CD4-positive, alpha-beta T cell treated with Interleukin-2 at 100 ng/mL for 4 hours (primary cell): ENCODE measurements at places on chromosomes 11 and 22.

DNA sequence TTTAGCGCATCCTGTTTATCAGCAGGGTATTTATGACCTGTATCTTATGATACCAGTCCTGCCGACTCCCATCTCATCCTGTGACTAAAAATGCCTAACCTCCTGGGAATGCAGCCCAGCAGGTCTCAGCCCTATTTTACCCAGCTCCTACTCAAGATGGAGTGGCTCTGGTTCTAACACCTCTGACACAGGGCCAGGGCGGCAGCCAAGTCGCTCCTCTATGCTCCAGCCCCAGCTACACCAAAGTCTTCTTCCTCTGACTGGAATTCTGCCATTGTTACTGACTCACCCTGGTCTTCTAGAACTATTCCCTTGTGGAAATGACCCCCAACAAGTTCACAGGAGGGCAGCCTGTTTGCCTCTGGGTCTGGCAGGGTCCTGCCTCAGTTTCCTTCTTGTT lies 7.9 kb upstream of the C1QTNF6 start:
- DNase-seq, result no peak

DNA sequence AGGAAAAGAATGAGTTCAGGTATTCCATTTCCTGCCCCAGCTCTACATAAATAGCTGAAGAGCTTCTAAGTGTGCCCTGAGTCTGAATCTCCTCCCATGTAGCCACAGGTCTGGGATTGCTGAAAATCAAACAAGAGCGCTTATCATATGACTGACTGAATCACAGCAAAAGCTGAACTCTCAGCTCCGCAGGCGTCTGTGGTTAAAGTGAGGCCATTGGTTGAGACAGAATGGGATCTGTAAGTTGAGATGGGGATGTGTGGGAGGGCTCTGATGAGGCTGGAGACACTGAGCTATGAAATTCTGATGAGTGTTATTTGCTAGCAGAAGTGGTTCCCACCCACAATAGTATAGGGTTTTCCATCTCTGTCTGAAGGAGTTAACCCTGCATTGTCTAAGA lies 637.0 kb downstream of the OPCML start:
- DNase-seq, result no peak

DNA sequence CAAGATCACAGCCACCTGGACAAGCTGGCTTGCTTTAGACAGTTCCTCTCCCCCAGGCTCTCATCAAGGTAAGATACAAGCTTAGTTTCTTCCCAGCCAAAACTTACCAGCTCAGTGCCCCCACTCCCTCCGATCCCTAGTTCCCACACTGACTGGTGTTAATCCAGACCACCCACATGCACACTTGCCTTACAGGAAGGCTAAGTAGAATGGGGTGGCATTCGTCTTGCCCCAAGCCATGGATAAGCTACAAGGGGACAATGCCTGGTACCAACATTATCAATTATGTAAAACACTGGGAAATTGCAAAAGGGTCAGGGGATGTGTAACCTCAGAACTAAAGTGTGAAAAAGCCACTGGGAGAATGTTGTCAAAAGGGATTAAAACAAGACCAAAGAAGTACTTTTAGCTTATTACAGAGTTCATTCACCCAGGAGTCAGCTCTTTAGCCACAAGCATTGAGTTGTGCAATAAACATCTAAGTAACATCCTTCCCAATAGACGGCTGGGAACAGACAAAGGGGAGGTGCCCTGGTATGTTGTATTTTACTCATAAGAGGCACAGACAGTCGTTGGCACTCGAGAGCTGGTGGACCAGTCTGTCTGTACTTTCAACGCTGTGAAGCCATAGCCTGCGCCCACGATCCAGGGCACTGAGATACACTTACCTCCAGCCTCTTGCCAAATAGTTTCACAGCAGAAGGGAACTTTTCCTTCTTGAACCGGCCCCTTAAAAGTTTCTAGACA lies 1.1 kb downstream of the DHCR7 start:
- no peak for DNase-seq

- no peak for DNase-seq
These were observed 871 bp upstream of the SIDT2 start for GRCh38 chr11:117177534-117178209.

DNA sequence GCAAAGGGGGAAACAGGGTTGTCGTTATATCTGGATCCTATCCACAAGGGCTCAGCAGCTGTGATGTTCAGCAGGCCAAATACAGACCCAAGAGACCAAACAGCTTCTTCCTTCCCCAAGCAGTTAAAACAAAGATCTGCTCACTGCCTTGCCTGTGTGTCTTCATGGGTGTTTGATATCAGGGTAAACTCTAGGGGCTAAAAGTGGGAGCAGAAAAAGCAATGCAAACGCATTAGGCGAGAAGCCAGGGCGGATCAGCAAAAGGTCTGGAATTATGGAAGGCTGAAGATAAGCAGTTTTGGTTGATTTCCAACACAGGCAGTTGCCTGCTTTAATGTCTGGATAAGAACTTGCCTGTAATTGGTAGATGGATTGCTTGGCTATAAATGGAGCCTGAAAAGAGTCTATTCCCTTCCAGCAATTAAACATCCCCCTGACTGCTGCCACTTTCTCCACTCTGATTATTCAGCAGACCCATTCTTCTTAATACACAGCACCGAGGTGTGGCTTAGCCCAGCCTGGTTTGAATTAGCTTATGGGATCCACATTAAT lies 126.3 kb downstream of the COMMD9 start:
- DNase-seq, result no peak

GRCh38 chr11:2363577-2364370 lies 13.3 kb upstream of the CD81 start:
- DNase-seq, result no peak

GRCh38 chr11:76444065-76444383 lies 794 bp upstream of the EMSY start:
- DNase-seq, result no peak

DNA sequence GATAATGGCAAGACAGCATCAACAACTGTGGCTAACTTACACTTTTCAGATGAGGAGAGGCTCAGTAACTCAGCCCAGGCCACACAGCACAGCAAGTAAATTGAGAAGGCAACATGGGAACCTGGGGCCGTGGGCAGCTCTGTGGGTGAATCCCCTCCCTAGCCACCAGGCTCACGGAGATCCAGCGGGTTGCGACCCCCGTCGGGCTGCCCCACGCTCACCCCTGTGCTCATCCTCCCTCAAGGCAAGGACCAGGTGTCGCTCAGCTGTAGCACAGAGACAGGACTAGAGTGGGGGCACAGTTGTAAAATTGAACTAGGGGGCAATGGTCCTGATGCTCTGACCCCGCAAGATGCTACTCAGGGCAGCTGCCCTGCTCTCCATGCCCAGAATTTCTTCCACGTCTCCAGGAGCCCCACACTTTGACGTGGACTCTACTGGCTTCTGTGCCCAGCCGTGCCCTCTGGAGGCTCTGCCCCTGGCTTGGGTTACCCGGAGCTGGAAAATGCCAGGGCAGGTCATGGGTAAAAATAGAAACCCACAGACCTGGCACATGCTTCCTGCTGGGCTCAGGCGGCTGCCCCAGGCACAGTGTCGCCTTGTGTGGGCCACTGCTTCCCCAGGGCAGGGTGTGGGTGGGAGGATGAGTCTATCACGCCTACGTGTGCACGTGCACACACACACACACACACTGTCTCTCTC lies 9.0 kb downstream of the TUBA8 start:
- no peak for DNase-seq

DNA sequence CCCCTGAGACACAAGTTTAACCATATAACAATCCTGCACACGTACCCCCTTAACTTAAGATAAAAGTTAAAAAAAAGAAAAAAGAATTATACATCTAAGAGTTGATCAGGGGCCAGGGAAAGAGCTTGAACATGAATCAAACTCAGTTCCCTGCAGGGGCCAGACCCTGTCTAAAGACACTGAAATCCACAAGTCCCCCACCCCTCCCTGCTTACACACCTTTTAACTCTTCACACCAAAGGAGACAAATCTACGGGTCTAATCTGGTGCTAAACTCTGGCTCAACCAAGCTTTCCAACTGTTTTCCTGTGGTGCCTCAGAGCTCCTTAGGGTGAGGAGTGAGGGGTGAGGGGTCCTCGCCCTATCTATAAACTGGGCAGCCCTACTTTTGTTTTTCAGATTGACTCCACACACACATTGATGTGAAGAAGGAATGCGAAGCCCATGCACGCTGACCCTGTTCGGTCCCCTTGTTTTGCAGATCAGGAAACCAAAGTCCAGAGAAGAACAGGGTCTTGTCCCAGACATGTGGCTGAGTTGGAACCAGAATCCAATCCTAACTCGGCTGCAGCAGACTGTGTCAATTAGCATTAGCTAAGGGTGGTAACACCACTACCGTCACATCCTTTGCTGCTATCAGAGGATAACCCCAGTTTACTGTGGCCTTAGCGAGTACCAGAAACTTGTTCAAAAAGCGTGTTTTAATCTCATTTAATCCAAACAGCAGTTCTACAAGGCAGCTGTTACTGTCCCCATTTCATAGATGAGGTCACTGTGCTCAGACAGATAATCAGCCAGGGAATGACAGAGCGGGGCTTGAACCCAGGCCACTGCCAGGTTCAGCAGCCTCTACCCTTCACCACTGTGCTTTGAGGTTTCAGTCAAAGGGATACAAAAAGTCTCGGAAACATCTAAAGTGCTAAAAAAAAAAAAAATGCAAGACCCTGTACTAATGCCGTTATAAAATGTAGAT lies 145.2 kb upstream of the SYT13 start:
- DNase-seq, result no peak

DNA sequence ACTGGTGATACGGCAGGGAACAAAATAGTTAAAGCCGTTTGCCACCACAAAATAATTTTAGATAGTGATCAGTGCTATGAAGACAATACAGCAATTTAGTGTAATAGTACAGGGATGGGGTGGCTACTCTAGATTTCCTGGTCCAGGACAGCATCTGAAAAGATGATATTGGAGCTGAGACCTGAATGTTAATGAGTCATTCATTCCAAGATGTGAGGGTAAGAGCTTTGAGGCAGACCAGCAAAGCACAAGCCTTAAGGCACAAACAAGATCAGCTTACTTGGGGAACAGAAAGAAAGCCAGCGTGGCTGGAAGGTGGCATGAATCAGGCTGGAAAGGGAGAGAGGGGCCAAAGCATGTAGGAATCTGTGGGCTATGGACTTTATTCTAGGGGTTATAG lies 132.3 kb downstream of the TRIM44 start:
- no peak for DNase-seq

DNA sequence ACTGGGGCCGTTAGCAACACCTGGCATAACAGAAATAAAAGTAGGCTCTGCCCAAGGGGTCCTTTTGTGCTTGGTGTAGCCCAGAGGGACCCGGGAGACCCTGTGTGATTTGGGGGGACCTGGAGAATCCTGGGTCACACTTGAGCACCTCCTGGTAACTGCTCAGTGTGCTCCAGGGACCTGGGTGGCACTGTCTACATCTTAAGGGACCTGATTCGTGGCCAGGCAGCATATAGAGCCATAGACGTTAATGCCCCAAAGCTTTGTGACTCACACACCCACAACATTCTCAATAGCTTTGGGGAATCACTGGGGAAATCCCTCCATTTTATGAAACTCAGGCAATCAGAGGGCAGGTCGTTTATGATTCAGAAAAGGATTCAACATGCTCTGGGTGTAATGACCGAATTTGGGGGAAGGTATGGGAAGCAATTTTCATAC lies 3.6 kb upstream of the IGF2 start:
- DNase-seq, result no peak

- no peak for DNase-seq
These were observed 37.2 kb downstream of the RPS6KA4 start for GRCh38 chr11:64396079-64396591.

GRCh38 chr11:61082931-61083531 lies 19.3 kb upstream of the CD5 start:
- DNase-seq, result peak; percentile 53

DNA sequence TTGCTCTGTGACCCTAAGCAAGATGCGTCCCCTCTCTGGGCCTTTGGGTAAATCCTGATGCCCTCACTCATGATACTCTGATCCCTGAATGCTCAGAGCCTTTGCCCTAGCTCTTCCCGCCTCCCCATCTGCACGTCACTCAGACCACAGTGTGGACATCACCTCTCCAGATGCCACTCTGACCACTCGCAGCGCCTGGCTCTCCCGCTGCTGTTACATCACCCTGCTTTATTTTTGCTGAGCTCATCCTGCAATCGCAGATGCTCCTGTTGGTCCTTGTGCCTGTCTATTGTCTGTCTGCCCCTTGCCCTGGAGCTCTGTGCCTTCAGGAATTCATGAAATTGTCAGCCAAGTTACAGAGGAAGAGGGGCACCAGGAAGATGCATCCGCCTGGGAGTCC lies 5.5 kb downstream of the OSM start:
- no peak for DNase-seq

- DNase-seq, result no peak
These were observed 47.2 kb downstream of the USP28 start for GRCh38 chr11:113828191-113828590.

DNA sequence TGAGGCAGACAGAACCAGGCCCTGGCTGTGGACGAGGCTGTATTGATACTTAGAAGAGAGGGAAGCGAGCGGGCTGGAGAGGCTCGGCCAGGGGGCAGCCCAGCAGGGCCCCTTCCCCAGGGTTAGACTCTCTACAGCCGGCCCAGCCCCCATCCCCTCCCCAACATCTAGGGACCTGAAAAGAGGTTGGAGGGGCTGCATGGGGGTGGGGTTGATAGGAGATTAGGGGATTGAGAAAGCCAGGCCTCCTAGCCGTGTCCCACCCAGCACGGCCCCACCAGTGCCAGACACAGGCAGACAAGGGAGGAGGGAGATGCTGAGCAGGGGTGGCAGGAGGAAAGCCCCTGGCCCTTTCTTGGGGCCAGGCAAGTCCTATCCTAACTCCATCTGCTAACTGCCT lies 5.7 kb downstream of the LSP1 start:
- no peak for DNase-seq
